Stimulated activated CD8-positive, alpha-beta memory T cell treated with anti-CD3 and anti-CD28 coated beads, Interleukin-15, amount 100 ng/mL, for 48 hours (primary cell): ENCODE measurements at places on chromosomes 5 and 9.

- no peak for DNase-seq
These were observed 12.8 kb downstream of the OSTF1 start for GRCh38 chr9:75101004-75101588.

DNA sequence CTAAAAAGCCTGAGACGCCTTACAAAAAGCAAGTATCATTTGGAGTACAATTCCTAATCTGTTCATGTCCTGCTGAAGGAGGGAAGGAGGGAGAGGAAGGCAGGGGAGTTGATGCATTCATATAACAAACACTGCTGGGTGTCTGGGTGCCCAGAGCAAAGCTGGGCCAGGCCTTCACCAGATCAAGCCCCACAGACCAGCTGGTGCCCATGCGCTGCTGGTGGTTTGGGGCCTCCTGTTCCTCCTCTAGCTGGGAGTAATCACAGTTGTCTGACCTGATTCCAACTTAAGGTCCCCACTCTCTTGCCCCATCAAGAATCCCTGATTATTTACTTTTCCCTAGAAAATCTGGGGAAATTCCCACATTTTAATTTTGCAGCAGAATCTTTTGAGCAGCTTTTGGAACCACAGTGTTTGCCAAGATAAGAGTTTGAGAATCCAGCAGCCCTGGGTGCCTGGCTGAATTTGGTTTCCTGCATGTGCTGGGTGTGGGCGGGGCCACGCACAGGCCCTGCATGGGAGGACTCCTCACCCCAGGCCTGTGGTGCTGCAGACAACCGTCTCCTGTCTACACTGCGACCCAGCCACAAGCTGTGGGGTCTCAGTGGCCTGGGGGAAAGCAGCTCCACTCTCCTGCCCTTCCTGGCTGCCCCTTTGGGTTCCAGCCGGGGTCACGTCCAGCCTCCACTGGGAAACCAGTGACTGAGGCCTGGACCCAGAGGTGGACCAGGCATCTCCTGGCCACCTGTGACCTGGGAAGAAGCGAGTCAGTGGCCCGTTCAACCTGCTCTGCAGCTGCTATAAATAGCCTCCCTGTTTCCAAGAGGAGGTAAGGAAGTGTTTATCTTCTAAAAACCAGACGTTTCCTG, 47.5 kb downstream of the NEURL1B start:
- no peak for DNase-seq

DNA sequence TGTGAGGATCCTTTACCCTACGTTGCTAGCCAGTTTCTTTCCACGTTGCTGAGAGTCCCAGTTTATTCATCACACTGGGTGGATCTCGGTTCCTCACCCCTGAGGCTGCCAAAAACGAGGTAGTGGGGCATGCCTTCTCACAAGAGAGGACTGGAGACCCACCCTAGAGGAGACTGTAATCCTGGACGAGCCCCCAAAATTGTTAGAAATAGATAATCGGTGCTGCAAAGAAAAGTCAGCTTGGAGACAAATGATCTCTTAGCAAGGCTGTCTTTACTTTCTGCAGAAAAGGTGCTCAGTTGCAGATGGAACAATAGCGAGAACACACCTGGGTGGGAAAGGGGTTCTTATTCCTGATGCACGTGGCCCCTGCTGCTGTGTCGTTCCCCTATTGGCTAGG, 101.8 kb downstream of the TMEM167A start:
- no peak for DNase-seq

DNA sequence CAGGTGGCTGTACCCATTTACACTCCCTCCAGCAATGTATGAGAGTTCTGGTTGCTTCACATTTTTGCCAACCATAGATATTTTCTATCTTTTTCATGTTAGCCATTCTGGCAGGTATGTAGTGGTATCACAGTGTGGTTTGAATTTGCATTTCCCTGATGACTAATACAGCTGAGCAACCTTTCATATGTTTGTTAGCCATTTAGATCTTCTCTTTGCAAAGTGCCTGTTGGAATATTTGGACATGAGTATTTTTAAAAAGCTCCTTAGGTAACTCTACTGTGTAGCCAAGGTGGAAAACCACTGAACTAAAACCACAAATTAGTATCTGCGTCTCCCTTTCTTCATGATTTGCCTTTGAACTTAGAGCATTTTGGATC, 31.9 kb downstream of the IRF1 start:
- DNase-seq = no peak

GRCh38 chr5:147901599-147902039, 4.7 kb downstream of the C5orf46 start:
- no peak for DNase-seq

- DNase-seq = no peak
These were observed 547.3 kb downstream of the TAF11L14 start for GRCh38 chr5:18181575-18181974.

- no peak for DNase-seq
These were observed 16.2 kb downstream of the PCDH12 start for GRCh38 chr5:141941779-141942178.

DNA sequence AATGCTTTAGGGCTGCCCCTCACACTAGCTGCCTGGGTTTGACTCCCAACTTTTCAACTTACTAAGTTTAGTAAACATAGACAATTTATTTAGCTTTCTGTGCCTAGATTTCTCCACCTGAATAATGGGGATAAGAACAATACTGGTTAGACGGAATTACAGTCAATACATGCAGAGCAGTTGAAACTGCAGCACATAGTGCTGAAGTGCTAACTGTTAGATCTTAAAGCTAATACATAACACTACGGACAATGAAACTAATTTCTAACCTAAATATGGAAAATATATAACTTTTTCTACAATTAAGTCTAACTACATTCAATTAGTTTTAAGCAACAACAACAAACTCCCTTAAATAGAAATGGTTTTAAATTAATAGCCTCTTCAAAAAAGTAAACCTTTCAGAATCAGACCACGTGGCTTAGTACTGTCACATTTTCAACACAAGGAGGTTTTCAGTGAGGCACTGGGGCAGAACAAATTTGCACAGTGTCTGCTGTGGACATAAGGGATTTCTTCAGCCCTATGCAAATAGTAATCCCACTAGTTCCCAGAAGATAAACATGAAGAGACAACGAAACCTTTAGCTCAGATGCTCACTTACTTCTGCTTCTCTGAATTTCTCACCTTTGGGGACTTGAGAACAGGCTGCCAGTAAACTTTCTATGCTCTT, 293.4 kb downstream of the EDIL3 start:
- no peak for DNase-seq

DNA sequence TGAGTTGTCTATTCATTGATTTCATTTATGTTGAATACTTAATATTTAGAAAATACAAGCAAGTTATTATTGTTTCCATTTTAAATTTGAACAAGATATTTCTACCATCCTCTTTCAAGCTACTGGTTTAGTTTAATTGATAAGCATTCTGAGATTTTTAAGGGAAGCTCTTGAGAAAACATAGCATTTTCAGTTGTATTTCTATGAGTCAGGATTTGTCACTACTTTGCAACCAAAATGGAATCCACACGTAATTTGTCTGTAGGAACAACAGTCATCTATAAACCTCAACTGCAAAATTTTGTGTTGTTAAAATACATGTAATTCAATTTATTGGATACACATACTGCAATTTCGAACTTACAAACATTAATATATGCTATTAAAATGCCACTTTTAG, 74.0 kb downstream of the PRR16 start:
- no peak for DNase-seq

DNA sequence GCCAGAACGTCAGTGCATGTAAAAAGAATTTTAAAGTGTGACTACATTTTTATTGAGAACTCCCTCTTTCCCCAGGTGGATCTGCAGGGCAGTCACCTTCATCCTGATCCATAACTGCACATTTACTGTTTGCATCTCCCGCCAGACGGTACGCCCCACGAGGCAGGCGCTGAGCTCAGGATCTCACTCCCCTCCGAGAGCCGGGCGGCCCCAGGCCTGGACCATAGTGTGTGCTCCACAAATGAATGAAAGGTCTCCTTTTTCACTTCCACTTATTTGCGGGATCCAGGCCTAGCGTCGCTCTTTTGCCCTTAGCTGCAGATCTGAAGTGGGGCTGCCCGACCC, 378 bp downstream of the DROSHA start:
- peak; percentile 4 for DNase-seq

DNA sequence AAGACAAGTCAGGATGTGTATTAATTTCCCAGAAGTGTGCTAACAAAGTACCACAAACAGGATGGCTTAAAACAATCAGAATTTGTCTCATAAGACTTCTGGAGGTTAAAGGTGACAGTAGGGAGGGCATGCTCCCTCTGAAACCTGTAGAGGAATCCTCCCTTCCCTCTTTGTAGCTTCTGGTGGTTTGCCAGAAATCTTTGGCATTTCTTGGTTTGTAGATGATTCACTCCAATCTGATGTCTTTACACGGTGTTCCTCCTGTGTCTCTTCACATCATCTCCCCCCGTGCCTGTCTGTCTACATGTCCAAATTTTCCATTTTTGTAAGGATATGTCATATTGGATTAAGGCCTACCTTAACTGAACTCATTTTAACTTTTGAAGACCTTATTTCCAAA, 471.5 kb downstream of the ZNF608 start:
- DNase-seq = no peak

- no peak for DNase-seq
These were observed 330.1 kb downstream of the ADGRV1 start for GRCh38 chr5:90888511-90889324.

DNA sequence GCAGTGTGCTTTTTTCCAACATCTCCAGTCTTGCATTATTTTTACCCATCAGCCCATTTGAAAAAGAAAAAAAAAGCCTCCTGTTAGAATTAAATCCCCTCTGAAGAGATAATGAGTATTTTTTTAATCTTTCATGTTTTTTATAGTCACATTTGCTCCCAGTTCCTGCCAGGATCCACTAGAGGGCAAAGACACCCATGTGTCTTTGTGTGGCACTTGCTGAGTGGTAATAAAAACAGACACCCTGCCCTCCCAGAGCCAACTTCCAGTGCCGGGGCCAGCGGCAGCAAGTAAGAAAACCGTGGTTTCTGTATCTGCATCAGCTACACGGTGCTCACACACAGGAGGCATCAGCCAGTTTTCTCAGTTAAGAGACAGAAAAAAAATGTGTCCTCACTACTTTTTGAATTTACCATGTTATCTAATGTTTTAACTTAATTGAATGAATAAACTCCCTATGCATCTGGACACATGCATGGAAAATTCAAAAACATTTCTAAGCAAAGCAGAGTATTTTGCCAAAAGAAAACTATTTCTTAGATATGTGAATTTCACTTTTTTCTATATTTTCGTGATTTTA, 70.2 kb upstream of the PLEKHG4B start:
- DNase-seq = no peak

- DNase-seq = no peak
These were observed 10.4 kb downstream of the MARCHF3 start for GRCh38 chr5:127019928-127020327.

DNA sequence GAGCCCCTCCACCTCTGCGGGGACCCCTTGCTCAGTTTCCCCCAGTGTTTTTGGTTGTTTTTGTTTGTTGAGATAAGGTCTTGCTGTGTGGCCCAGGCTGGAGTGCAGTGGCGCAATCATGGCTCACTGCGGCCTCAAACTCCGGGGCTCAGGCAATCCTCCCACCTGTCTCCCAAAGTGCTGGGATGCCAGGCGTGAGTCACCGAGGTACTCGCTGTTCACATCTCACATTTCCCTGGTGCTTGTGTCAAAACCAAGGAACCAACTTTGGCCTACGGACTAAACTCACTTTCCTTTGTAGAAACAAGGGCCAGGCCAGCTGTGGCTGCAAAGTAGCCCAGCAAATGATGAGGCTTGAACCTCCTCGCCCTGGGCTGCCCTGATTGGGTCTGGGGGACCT, 9.7 kb upstream of the AJM1 start:
- no peak for DNase-seq

GRCh38 chr5:107134931-107135330, 535.8 kb downstream of the EFNA5 start:
- DNase-seq = no peak

GRCh38 chr5:111932628-111933027, 175.6 kb upstream of the NREP start:
- no peak for DNase-seq

GRCh38 chr5:153702265-153702664, 211.8 kb downstream of the GRIA1 start:
- DNase-seq = no peak

- DNase-seq = no peak
These were observed 48.1 kb downstream of the IQGAP2 start for GRCh38 chr5:76451031-76451701.

GRCh38 chr5:10731913-10732312, 29.1 kb downstream of the DAP start:
- DNase-seq = no peak

DNA sequence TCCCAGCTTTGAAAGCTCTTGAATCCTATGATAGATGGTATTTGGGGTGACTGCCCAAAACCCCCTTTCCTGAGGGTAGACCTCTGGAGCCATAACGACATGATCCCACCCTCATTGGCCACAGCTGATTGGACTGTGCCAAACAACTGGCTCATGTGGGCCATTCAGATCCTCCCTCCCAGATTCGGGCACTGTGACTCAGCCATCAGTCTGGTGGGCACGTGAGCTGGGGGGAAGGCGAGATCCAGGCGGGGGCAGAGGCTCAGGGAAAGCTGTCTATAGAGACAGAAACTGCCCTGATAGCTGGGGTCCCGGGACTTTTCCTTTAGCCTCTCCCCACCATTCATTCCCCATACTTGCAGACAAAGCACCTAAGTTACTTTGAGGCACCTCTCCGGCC, 15.1 kb upstream of the NCS1 start:
- no peak for DNase-seq

DNA sequence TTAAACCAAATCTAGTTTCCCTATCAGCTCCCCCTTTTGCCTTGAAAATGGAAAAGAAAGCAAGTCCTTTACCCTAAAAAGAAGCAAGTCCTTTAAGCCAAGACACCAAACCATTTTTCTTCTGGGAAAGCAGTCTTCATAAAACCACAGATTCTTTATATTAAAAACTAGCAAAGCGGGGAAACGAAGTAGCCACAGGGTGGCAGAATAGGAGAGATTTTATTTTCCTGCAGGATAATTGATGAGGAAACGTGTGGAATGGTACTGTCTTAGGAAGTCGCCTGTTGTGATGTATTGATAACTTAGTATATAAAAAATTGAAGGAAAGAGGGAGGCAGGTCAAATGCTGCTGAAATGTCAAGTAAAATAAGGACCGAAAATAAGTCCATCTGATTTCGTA, 41.1 kb downstream of the ZNF883 start:
- no peak for DNase-seq

GRCh38 chr5:104652271-104652861, 1089.8 kb upstream of the NUDT12 start:
- DNase-seq = no peak

DNA sequence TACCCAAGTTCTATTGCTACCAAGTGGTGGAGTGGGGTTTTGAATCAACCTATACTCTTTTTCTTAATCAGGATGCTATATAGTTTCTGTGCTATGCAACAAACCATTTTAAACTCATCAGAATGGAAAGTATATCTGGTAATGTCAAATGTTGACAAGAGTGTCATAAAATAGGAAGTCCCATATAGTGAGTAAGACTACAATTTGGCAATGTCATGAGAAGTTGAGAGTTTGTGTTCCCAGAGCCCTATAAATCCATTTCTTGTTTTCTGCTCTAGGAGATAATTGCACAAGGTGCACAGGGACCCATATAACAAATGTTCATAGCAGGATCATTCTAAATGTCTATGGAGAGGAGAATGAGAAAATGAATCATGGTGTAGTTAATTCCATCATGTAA, 109.8 kb upstream of the TXNDC8 start:
- no peak for DNase-seq
